ENCODE measurements at places on chromosomes 7 and 10.

GRCh38 chr10:77763453-77764430 is 126.1 kb upstream of the KCNMA1 start:
- H3K36me3 ChIP-seq: no peaks in the 10 kb centered on the region
- H3K4me3 ChIP-seq: no peak overlapping the region
- H3K27me3 ChIP-seq: no peaks in the 10 kb centered on the region

- peak overlapping the region; percentile 0 for H3K27ac ChIP-seq
- no peaks in the 10 kb centered on the region for H3K27me3 ChIP-seq
- peak; percentile 85 for DNase-seq
- H3K4me1 ChIP-seq: peaks cover 12% of the 10 kb centered on the region
Observed at GRCh38 chr7:137898839-137899721, 52.3 kb upstream of the DGKI start.

- peak; percentile 35 for DNase-seq
- H3K27ac ChIP-seq: no peak overlapping the region
- no peaks in the 10 kb centered on the region for H3K27me3 ChIP-seq
- H3K4me3 ChIP-seq: no peak overlapping the region
Observed at GRCh38 chr10:2839081-2839725, 228.1 kb upstream of the PFKP start.

DNA sequence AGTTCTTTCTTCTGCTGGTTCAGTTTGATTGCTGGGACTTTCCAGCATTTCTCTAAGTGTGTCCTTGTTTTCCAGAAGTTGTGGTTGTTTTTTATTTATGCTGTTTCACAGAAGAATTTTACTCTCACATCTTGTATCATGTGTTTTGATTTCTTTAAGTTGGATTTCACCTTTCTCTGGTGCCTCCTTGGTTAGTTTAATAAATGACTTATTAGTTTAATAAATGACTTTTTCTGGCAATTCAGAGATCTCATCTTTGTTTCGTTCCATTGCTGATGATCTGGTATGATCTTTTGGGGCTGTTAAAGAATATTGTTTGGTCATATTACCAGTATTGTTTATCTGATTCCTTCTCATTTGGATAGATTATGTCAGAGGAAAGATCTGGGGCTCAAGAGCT is 59.8 kb upstream of the CYP2C9 start:
- H3K4me1 ChIP-seq: no peaks in the 10 kb centered on the region
- H3K4me3 ChIP-seq: no peak overlapping the region
- no peak for DNase-seq

GRCh38 chr10:98074315-98074911 is 44.0 kb upstream of the CRTAC1 start:
- H3K4me1 ChIP-seq: no peaks in the 10 kb centered on the region
- H3K27ac ChIP-seq: no peak overlapping the region
- no peaks in the 10 kb centered on the region for H3K27me3 ChIP-seq
- H3K36me3 ChIP-seq: no peaks in the 10 kb centered on the region

DNA sequence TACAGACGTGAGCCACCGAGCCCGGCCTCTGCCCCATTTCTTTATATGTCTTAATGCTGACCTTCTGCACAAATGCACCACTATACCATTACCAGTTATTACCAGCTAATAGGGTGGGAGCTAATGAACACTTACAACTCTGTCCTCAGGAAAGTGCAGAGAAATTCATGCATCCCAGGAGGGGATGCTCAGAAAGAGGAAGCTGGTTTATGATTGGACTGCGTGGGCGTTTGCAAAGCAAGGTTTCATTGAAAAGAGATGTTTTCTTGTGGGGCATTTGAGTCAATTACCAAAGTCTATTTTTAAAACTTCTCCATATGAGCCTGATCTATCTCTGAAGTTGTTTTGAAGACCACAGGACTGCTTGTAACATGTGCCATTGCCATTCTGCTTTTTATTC is 417.7 kb upstream of the CELF2 start:
- no peak overlapping the region for H3K4me3 ChIP-seq
- no peaks in the 10 kb centered on the region for H3K4me1 ChIP-seq
- DNase-seq: no peak
- no peak overlapping the region for H3K27ac ChIP-seq

DNA sequence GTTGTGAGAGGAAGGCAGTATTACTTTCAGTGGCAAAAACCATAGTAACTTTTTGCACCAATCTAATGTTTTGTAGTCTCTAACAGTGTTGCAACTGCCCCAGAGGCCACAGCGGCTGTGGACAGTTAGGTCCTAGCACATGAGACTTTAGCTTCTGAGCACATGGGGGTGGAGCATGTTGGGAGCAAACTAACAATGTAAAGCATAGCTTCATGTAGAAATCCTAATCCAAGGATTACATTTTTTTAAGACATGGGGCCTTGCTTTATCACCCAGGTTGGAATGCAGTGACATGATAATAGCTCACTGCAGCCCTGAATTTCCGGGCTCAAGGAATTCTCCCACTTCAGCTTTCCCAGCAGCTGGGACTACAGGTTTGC is 49.0 kb downstream of the LAMB1 start:
- H3K27me3 ChIP-seq: no peaks in the 10 kb centered on the region
- no peaks in the 10 kb centered on the region for H3K36me3 ChIP-seq
- DNase-seq: no peak
- H3K27ac ChIP-seq: no peak overlapping the region

- no peaks in the 10 kb centered on the region for H3K27me3 ChIP-seq
- no peaks in the 10 kb centered on the region for H3K4me1 ChIP-seq
- no peak overlapping the region for H3K27ac ChIP-seq
- no peak for DNase-seq
- H3K4me3 ChIP-seq: no peak overlapping the region
Observed at GRCh38 chr7:80934321-80934720, 15.5 kb upstream of the SEMA3C start.

- no peak overlapping the region for H3K27ac ChIP-seq
- H3K27me3 ChIP-seq: no peaks in the 10 kb centered on the region
- no peaks in the 10 kb centered on the region for H3K36me3 ChIP-seq
- H3K4me3 ChIP-seq: no peak overlapping the region
Observed at GRCh38 chr7:143507094-143507518, 29.4 kb downstream of the TAS2R41 start.

DNA sequence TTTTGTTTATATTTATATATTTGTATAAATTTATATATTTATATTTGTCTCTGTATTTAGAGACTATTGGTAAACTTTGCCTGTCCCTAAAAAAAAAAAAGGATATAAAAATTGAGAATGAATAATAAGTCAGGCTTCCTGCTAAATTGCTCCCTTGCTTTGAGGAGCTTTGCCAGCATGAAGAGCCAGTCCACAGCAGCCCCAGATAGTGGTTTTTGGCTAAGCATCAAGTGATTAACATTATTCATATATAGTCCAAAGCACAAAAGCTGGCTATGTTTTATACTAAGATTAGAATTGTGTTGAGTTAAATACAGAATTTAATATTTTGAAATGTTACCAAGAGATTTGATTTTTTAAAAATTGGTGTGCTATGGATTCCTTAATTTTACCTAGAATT is 264.9 kb upstream of the FERD3L start:
- H3K27me3 ChIP-seq: no peaks in the 10 kb centered on the region
- no peak overlapping the region for H3K4me3 ChIP-seq
- H3K4me1 ChIP-seq: peaks cover under 1% of the 10 kb centered on the region
- no peak overlapping the region for H3K27ac ChIP-seq
- no peaks in the 10 kb centered on the region for H3K36me3 ChIP-seq
- no peak for DNase-seq

DNA sequence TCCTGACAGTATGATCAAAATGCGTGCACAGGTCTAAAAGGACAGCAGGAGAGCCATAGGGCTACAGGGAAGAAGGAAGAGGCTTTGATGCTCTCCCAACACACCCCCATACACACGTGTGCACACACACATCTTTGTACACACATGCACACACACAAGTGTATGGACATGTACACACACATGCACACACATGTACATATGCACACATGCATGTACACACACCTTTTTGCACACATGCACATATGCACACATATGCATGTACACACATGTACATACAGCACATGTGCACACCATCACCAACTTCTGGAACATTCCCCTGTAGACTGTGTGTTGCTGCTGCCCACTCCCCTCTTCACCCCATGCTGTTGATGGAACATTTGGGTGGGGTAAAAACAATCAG is 255.6 kb upstream of the CTBP2 start:
- no peaks in the 10 kb centered on the region for H3K36me3 ChIP-seq
- H3K4me1 ChIP-seq: no peaks in the 10 kb centered on the region
- DNase-seq: no peak
- H3K27ac ChIP-seq: no peak overlapping the region

DNA sequence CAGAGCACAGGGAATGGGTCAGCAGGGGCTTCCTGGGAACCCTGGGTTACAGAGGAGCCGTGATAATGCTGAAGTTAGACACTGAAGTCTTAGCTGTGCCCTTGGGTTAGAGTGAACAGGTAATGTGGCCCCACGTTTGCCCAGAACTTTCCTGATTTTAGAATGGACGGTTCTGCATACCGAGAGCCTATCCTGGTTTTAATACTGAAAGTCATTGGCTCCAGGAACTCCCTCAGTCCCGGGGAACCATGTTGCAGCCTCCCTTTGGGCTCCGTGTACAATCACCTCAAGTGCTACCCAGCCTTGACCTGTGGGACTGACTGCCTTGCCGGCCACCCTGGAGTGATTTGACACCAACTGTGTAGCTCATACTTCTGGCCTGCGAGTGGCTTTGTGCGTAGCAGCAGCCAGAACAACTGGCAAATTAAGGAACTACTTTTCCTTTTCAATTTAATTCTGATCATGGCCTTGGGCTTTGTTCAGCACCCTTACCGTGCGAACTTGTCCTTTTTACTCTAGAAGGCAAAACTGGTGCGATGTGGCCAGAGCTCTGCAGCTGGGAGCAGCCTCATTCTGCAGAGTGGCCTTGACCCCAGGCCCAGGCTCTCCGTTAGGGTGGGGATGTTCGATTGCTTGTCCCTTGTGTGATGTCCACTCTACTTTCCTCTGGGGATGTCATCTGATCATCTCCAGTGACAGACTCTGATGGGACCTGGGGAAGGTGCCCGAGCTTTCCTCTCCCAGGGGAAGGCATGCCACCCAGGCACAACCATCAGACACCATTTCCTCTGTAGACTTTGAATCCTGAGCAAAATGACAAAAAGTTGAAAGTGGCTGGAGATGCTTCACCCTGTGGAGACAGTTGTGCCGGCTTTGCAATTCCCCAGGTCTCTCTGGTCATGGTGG is 265.9 kb downstream of the GLRX3 start:
- no peak overlapping the region for H3K27ac ChIP-seq
- H3K36me3 ChIP-seq: no peaks in the 10 kb centered on the region
- DNase-seq: no peak
- H3K4me1 ChIP-seq: no peaks in the 10 kb centered on the region
